K562 (cell line): ENCODE measurements at places on chromosomes 11 and 22. TPM values are rescaled to one million over a fixed set of nuclear protein-coding genes. Genes with fewer than 3 reads are reported as not detected.

Gene MMP3
- not detected in 2 replicates for polyA plus RNA-seq

Gene NUMA1
- 66.4 and 85.2 TPM in 2 replicates for polyA plus RNA-seq

Gene MMP8
- not detected in 2 replicates for polyA plus RNA-seq

Gene HBB
- polyA plus RNA-seq = 0.18 and 1.2 TPM in 2 replicates

Gene COX8A
- 1,206 and 1,380 TPM in 2 replicates for polyA plus RNA-seq

Gene SLC6A5
- not detected in 2 replicates for polyA plus RNA-seq

Gene KIRREL3
- not detected in 2 replicates for polyA plus RNA-seq

Gene PARVA
- not detected in 2 replicates for polyA plus RNA-seq

Gene ARHGAP20
- polyA plus RNA-seq = 0.11 TPM in 1 of 2 replicates, not detected in the other
